Lung (tissue), 17 donors: ENCODE measurements at places on chromosomes 12 and 14. TPM values are rescaled to one million over a fixed set of nuclear protein-coding genes. Genes with fewer than 3 reads are reported as not detected.

DNA sequence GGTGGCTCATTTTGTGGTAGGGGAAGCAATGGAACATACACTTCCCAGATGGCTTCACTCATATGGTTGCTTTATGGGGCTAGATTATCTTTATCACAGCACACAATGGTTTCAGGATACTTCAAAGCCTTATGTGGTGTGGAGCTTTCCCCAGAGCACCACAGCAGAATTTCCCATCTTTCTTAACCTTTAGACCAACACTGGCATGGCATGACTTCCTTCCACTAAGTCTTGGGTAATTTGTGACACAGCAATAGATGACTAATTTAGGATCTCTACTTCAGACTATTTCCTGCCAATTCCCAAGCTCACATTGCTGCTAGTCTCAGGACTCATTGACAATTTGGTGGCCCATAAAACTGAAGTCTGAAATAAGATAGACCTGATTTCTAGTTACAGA is 36.9 kb upstream of the DCN start:
- no peak for DNase-seq

DNA sequence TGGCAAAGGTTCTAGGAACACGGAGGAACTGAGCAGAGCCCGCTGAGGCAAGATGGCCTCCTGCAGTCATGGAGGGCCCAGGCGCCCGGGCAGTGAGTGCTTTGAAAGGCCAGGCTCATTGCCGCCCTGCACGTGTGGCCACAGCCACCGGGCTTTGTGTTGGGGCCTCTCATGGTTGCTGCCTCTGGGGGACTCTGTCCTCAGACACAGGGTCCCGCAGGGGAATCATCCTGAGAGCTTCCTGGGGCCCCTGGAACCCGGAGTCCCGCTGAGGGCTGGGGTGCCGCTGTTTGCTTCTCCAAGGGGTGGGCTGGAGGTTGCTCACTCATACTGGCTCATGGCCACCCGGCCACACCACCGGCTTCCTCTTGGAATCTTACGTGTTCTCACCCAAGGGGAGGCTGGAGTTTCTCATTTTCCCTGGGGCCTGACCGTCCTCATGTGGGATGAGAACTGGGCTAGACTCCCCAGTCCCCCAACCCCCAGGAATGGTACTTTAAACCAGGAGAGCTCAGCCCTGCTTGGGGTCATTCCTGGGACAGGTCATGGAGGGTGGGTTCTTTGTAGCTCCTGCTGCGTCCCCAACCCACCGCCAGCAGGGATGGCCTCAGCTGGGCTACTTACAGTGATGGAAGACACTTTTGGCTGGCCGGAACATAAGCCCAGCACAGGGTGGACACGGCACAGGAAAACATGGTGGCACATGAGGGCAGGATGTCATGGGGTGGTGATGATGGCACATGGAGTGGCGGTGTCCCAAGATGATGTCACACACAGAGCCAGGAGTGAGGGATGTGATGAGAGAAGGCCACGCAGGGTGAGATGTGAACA is 21.1 kb upstream of the LRTM2 start:
- no peak for DNase-seq

GRCh38 chr12:64744422-64745258 is 14.6 kb downstream of the GNS start:
- no peak for DNase-seq

TAS2R14 gene
- total RNA-seq, result 13.5 TPM

- DNase-seq, result no peak
Measured at GRCh38 chr12:96256672-96257361, 62.6 kb downstream of the ELK3 start.

- DNase-seq, result peak; percentile 52
Measured at GRCh38 chr12:102496591-102496990, 16.2 kb upstream of the IGF1 start.

GRCh38 chr14:97267509-97267908 is 470.3 kb downstream of the VRK1 start:
- no peak for DNase-seq

GRCh38 chr12:76275511-76276093 is 72.6 kb downstream of the BBS10 start:
- no peak for DNase-seq

GRCh38 chr12:100348657-100349454 is 8.0 kb upstream of the SLC17A8 start:
- peak; percentile 30 for DNase-seq

GRCh38 chr12:9869307-9870161 is at the start of gene CLEC2B:
CLEC2B (minus strand) TSS chr12:9869354.
- peak; percentile 82 for DNase-seq

FGF23 gene
- total RNA-seq, result not detected

DNA sequence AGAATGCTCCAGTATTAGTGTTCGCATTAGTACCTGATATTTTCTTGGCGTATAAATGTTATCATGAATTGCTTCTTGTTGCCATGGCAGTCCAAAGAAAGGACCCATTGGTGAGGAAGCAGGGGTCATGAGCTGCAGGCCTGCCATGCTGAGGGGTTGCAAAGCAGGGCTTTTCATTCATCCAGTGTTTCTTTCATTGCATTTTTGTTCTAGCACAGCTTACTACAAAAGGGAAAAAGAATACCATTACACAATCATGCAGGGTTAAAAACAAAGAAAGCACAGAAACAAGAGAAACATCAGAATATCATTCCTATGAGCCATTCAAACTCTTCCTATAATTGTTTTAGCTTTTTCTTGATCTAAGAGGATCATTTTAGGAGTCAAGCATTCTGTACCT is 24.0 kb downstream of the DICER1 start:
- DNase-seq, result no peak

DNA sequence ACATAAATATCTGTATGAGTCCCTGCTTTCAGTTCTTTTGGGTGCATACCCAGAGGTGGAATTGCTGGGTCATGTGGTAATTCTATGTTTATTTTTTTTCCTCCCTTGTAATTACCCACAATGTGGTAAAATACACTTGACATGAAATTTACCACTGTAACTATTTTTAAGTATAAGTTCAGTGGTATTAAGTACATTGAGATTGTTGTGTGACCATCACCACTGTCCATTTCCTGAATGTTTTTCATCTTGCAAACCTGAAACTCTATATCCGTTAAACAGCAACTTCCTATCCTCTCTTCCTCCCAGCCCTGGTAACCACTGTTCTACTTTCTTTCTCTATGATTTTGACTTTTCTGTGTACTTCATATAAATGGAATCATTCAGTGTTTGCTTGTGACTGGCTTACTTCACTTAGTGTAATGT is 51.4 kb downstream of the BORCS5 start:
- no peak for DNase-seq

KRT85 gene
- total RNA-seq, result not detected

DTD2 gene
- 33.3 TPM for total RNA-seq

PTGDR gene
- 1.7 TPM for total RNA-seq

GRCh38 chr12:47094804-47095203 is 15.0 kb upstream of the AMIGO2 start:
- DNase-seq, result no peak

DNA sequence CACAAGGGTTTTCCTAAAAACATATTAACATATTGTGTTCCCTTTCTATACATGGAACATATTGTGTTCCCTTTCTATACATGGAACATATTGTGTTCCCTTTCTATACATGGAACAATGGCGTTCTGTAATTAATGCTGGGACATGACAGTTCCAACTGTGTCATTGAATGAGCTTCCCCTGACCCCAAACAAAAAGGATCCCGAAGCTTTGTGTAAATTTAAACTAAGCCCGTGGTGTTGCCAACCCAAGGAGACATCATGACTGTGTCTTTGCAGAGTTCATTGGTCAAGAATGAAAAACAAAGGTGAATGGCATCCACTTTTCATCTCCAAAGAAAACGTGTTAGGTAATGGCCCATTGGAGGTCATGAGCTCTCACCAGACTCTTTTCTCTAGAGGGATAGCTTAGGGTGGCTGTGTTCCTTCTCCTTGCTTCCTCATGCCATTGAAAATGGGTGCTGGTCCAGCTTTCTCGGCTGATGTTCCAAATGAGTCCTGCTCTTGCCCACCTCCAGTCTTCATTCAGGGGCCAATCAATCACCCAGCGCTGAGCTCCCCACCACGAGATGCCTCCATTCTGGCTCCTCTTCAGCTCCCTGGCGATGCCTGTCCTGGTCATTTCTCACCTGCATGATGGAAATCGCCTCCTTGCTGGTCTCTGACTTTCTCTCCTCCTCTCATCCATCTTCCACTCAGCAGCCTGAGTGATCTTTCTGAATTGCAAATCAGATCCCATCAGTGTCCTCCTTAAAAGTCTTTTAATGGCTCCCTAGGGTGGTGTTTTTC is 156.1 kb downstream of the VRK1 start:
- DNase-seq, result no peak

NEUROD4 gene
- total RNA-seq, result not detected

- no peak for DNase-seq
Measured at GRCh38 chr12:66964629-66965028, 285.8 kb upstream of the GRIP1 start.

- no peak for DNase-seq
Measured at GRCh38 chr12:108567406-108568337, 5.3 kb downstream of the ISCU start.

RNASE3 gene
- not detected for total RNA-seq

GRCh38 chr14:22497671-22498093 is 91.3 kb downstream of the DAD1 start:
- DNase-seq, result no peak

DNA sequence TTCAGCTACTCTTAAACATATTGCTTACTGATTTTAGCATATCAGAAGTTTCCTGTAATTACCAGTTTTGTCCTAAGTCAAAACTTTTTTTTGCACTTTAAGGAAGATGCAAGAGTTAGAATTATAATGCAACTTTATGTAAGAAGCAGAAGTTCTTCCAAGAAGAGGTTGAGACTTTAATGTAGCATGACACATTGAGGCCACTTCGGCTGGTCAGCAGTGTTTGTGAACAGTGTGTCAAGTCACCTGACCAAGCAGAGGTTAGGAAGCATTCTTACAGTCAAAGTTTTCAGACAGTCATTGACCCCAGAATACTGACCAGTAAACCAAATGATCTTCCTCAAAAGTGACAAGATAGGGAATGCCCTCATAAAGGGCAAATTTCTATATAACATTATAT is 15.2 kb downstream of the FGFR1OP2 start:
- no peak for DNase-seq
